ENCODE measurements at places on chromosomes 12 and 14.

DNA sequence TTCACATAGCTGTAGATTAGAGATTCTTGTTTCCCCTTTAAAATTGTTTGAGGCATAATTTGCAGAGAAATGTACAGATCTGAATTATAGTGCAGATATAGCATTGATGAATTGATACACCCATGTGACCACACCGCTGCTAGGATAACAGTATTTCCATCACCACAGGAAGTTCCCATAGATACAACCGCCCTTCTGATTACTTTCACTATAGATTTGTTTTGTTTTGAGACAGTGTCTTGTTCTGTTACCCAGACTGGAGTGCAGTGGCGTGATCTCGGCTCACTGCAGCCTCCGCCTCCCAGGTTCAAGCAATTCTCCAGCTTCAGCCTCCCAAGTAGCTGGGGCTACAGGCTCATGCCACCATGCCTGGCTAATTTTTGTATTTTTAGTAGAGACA is 8.8 kb upstream of the ASPG start:
- H3K27me3 ChIP-seq, result no peaks in the 10 kb centered on the region
- no peaks in the 10 kb centered on the region for H3K36me3 ChIP-seq
- H3K4me3 ChIP-seq, result no peak overlapping the region
- DNase-seq, result no peak
- H3K27ac ChIP-seq, result no peak overlapping the region

DNA sequence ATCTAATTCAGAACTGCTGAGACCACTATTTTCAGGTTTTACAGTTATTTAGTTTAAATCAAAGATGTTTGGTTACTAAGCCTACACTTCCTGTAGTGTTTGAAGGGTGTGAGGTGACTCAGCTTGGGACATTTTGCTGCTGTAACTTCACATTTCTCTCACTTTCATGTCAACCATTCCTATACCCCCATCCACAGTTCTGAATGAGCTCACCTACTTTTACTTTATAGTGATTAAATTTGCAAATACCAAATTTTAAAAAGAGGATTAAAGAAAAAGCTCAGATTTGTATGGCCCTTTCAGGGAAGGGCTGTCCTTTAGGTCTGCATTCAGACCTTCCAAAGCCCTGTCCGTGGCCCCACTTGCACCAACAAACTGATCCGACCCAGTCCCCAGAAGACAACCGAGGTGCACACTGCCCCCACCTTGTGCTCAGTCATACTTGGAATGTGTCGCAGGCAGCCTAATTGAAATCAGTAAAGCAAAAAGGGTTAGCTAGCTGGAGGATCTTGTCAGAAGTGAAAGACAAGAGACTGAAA is 174.4 kb downstream of the MON2 start:
- H3K27me3 ChIP-seq, result no peaks in the 10 kb centered on the region
- no peaks in the 10 kb centered on the region for H3K36me3 ChIP-seq
- H3K27ac ChIP-seq, result no peak overlapping the region
- DNase-seq, result peak; percentile 60
- H3K4me3 ChIP-seq, result no peak overlapping the region
- H3K4me1 ChIP-seq, result no peaks in the 10 kb centered on the region

GRCh38 chr12:100024974-100025555 is 40.3 kb upstream of the ANKS1B start:
- no peak overlapping the region for H3K4me3 ChIP-seq
- H3K4me1 ChIP-seq, result peaks cover 3% of the 10 kb centered on the region
- peak; percentile 77 for DNase-seq
- H3K27me3 ChIP-seq, result no peaks in the 10 kb centered on the region
- H3K27ac ChIP-seq, result no peak overlapping the region

DNA sequence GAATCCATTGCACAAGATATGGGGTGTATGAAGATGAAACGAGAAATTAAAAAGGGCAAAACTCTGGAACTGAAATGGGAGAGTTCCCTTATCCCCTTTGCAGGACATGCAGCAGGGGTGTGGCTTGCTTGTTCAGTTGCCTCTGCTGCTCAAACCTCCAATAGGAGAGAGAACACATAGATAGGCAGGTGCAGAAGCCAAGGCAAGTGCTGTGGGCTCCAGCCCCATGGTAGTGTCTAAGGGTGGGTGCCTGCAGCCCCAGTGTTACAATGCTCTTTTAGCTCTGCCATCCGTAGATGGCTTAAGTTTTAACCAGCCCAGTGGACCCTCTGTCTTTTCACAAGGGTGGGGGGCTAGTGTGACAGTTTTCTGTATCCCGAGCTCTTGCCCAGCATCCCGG is 69.7 kb downstream of the CMAS start:
- no peak overlapping the region for H3K4me3 ChIP-seq
- no peak for DNase-seq
- H3K27me3 ChIP-seq, result no peaks in the 10 kb centered on the region
- H3K4me1 ChIP-seq, result no peaks in the 10 kb centered on the region
- no peaks in the 10 kb centered on the region for H3K36me3 ChIP-seq

- H3K36me3 ChIP-seq, result no peaks in the 10 kb centered on the region
- DNase-seq, result no peak
- H3K4me3 ChIP-seq, result no peak overlapping the region
- H3K27me3 ChIP-seq, result no peaks in the 10 kb centered on the region
Measured at GRCh38 chr14:36625436-36625835, 36.2 kb upstream of the PAX9 start.

GRCh38 chr14:75831455-75831854 is 150.3 kb downstream of the TGFB3 start:
- peak overlapping the region; percentile 20 for H3K27ac ChIP-seq
- no peaks in the 10 kb centered on the region for H3K27me3 ChIP-seq
- no peak overlapping the region for H3K4me3 ChIP-seq
- H3K36me3 ChIP-seq, result peaks cover 5% of the 10 kb centered on the region
- H3K4me1 ChIP-seq, result peaks cover 14% of the 10 kb centered on the region

GRCh38 chr12:74900232-74900631 is 309.4 kb downstream of the KCNC2 start:
- no peaks in the 10 kb centered on the region for H3K4me1 ChIP-seq
- no peak for DNase-seq
- no peak overlapping the region for H3K27ac ChIP-seq
- no peak overlapping the region for H3K4me3 ChIP-seq
- no peaks in the 10 kb centered on the region for H3K27me3 ChIP-seq
- H3K36me3 ChIP-seq, result no peaks in the 10 kb centered on the region

DNA sequence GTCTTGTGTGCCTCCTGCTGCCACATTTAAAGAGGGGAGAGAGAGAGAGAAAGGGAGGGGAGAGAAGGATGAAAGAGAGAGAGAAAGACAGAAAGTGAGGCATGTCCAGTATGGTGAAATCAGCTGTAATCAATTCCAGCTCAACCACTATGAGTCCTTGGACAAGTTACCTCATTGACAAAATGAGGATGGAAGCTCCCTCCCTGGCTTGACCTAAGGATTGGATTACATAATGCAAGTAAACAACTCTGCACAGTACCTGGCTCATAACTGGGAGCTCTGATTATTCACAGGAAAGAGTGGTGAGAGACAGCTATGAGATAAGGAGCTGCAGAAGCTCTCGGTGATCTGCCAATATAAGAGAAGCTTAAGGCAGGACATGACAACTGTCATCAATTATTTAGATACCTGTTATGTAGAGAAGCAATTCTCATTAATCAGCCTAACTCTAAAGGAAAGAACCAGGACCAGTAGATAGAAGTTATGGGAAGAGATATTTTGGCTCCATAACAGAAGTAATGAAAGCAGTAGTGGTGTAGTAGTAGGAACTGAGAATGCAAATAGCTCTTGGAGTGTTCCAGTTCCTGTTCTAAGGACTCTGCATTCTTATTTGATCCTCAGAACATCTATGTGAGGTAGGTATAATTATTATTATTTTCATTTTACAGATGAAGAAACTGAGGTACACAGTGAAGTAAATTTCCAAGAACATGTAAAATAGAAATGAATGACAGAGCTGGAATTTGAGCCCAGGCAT is 791.6 kb downstream of the DIO2 start:
- no peaks in the 10 kb centered on the region for H3K27me3 ChIP-seq
- DNase-seq, result no peak
- no peak overlapping the region for H3K4me3 ChIP-seq
- no peak overlapping the region for H3K27ac ChIP-seq
- H3K36me3 ChIP-seq, result no peaks in the 10 kb centered on the region

DNA sequence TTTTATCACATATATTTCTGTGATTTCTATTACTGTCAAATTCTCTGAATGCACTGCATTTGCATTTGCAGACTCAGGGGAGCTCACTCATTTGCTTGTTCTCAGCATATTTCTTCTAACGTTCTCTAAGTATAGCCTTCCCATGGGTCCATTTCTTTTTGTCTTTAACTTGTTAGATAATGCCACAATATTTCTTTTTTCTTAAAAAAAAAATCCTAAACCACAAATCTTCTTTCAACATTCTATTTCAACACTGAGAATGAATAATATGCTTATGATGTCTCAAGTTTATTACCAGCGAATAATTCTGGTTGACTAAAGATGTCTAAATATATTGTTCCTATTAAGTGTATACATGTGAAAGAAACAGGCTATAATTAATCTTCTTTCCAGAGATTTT is 200.2 kb downstream of the ANO6 start:
- no peak for DNase-seq
- no peaks in the 10 kb centered on the region for H3K4me1 ChIP-seq
- H3K27ac ChIP-seq, result no peak overlapping the region
- peaks cover 45% of the 10 kb centered on the region for H3K36me3 ChIP-seq

DNA sequence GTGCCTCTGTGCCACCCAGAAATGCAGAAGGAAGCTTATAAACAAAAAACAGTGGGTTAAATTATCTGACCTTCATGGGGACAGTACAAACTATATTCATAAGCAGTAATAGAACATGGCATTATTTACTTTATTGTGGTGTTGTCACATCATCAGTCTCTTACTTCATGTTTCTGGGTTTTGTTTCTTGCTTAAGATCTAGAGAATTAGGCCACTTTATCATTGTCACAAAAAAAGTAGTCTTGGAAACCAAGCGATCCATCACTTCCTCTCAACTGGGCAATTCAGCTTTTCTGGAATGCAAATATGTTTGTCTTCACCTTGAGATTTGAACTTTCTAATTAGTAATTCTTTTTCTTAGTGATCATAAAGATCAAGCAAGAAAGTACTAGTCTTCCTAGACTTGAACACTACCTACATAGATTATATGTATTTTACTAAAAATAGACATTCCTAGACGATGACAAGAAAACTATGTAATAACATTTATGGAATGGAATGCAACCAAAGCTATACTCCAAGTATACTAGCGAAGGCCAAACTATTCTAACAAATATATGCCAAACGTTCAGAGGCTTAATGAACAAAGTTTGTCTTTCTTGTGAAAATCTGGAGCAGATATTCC is 363.4 kb downstream of the DAD1 start:
- H3K27ac ChIP-seq, result no peak overlapping the region
- no peak overlapping the region for H3K4me3 ChIP-seq
- peak; percentile 78 for DNase-seq
- no peaks in the 10 kb centered on the region for H3K36me3 ChIP-seq
- H3K27me3 ChIP-seq, result no peaks in the 10 kb centered on the region

DNA sequence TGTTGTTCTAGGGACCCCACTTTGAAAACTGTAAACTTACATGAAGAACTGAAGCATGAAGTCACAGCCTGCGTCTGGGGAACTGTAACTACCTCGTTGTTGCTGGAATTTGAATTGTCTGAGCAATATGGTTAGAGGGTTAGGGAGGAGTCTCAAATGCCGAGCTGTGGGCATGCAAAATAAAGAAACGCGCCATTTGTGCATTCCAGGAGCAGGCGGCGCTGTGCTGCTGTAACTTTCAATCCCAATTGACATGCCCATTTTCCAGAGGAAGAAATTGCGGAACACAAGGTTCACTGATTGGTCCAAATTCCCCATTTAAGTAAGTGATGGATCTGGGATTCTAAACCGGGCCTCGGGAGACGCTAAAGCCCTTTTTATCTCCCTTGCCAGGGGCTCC is 61.3 kb downstream of the ZNF664 start:
- no peak overlapping the region for H3K4me3 ChIP-seq
- H3K4me1 ChIP-seq, result peaks cover 9% of the 10 kb centered on the region
- H3K27me3 ChIP-seq, result no peaks in the 10 kb centered on the region
- DNase-seq, result peak; percentile 5
- H3K27ac ChIP-seq, result no peak overlapping the region

- no peak overlapping the region for H3K4me3 ChIP-seq
- H3K27me3 ChIP-seq, result no peaks in the 10 kb centered on the region
- H3K4me1 ChIP-seq, result no peaks in the 10 kb centered on the region
- DNase-seq, result peak; percentile 33
- no peak overlapping the region for H3K27ac ChIP-seq
Measured at GRCh38 chr14:79585845-79586244, 625.5 kb downstream of the DIO2 start.

DNA sequence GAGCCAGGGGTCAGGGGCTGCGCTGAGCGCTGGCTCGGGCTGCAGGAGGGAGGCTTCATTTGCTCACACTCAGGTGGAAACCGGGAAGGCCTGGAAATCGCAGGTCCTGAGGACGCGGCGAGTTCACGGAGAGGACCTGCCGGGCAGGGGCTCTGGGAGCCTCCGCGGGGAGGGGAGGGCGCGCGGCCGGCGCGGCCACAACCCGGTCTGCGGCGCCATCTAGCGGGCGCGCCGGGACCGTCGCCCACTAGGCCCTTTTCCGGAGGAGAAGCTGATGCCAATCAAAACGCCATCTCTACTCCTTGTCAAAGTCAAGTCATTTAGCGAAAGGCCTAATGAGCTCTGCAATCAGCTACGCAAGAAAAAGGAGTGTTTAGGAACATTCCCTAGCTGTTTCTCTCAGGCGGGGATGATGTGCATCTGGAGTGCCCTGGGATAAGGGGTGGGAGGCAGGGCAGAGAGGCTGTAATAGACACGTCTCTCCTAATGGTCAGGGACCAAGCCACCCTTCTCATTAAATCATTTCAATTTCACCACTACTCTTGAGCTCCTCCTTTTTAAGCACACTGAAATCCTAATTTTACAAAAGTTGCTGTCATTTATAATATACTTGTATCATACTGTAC is 885.8 kb upstream of the TMEM132C start:
- no peaks in the 10 kb centered on the region for H3K27me3 ChIP-seq
- H3K4me1 ChIP-seq, result peaks cover 2% of the 10 kb centered on the region
- DNase-seq, result no peak
- no peak overlapping the region for H3K27ac ChIP-seq
- H3K36me3 ChIP-seq, result no peaks in the 10 kb centered on the region

DNA sequence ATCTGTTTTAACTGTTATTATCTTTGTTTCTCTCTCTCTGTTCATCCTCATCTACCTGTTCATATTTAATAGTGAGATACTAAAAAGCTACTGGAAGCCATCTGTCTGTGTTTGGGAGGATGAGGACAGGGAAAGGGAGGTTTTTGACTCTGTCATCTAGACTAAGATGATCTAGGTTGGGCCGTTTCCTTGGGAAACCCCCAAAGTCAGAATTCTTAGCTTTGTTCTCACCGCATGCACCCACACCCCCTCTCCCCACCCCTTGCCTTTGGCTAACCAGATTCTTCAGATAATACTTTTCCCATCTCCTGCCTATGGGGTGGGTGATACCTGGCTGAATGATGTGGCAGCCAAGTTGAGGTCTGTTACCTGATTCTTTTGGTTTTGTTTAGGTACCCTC is 73.0 kb downstream of the PRICKLE1 start:
- H3K36me3 ChIP-seq, result no peaks in the 10 kb centered on the region
- H3K4me3 ChIP-seq, result no peak overlapping the region
- no peaks in the 10 kb centered on the region for H3K4me1 ChIP-seq
- DNase-seq, result no peak
